Foreskin keratinocyte (primary cell): ENCODE measurements at places on chromosomes 4 and X. TPM values are rescaled to one million over a fixed set of nuclear protein-coding genes. Genes with fewer than 3 reads are reported as not detected.

The GABRG1 gene
- total RNA-seq = not detected in 2 replicates

The TKTL2 gene
- total RNA-seq = not detected in 2 replicates

The RAB41 gene
- total RNA-seq = not detected in 2 replicates

The TRIML2 gene
- total RNA-seq = 18.7 and 53.0 TPM in 2 replicates

The P2RY4 gene
- not detected in 2 replicates for total RNA-seq

The GALNTL6 gene
- total RNA-seq = not detected in 2 replicates

The CXCL1 gene
- 27.5 and 36.3 TPM in 2 replicates for total RNA-seq

The HTR2C gene
- total RNA-seq = not detected in 2 replicates

The SEPTIN11 gene
- 67.5 and 75.3 TPM in 2 replicates for total RNA-seq

The DCHS2 gene
- total RNA-seq = not detected in 2 replicates

The SASH3 gene
- total RNA-seq = not detected in 2 replicates

The CXCL8 gene
- 2.5 and 2.9 TPM in 2 replicates for total RNA-seq

The ITGB1BP2 gene
- total RNA-seq = 0.92 and 0.95 TPM in 2 replicates

The GLOD5 gene
- not detected in 2 replicates for total RNA-seq

The CSAG1 gene
- total RNA-seq = not detected in 2 replicates

The HMGN5 gene
- 1.7 and 2.4 TPM in 2 replicates for total RNA-seq

The F11 gene
- not detected in 2 replicates for total RNA-seq

The MAGED4B gene
- 2.7 and 8.8 TPM in 2 replicates for total RNA-seq

The KIT gene
- not detected in 2 replicates for total RNA-seq

The NPNT gene
- 0.51 and 1.4 TPM in 2 replicates for total RNA-seq

The NWD2 gene
- total RNA-seq = not detected in 2 replicates

The P2RY8 gene
- not detected in 2 replicates for total RNA-seq

The FRG2 gene
- total RNA-seq = not detected in 2 replicates

The CT45A1 gene
- total RNA-seq = not detected in 2 replicates

The MAGEB10 gene
- not detected in 2 replicates for total RNA-seq

The EVC gene
- total RNA-seq = 26.3 and 33.4 TPM in 2 replicates

The TMEM47 gene
- 0.03 and 0.04 TPM in 2 replicates for total RNA-seq

The TBX22 gene
- not detected in 2 replicates for total RNA-seq

The ADAM29 gene
- total RNA-seq = not detected in 2 replicates

The MTCP1 gene
- total RNA-seq = 16.5 and 18.8 TPM in 2 replicates

The WNK3 gene
- 1.6 TPM in 2 replicates for total RNA-seq

The KCNIP4 gene
- not detected in 2 replicates for total RNA-seq
